Fibroblast of skin of right biceps (primary cell): ENCODE measurements at places on chromosomes 16 and 17.

DNA sequence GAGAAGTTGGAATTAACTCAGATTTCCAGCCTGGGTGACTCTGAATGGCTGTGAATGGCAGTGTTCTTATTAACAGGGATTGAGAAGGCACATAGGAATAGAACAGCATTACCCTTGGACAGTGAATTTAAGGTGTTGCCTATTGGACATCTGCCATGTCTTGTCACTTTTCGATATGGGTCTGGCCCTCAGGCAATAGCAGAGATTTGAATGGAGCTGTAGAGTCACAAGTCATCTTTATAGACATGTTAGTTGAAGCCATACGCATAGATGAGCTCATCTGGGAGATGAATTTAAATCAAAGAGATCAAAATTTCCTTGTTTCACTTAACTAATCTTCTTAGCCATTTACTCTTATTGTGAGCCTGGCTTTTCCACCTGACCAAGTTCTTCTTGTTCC, 14.9 kb upstream of the DHRS11 start:
- no peak for DNase-seq

DNA sequence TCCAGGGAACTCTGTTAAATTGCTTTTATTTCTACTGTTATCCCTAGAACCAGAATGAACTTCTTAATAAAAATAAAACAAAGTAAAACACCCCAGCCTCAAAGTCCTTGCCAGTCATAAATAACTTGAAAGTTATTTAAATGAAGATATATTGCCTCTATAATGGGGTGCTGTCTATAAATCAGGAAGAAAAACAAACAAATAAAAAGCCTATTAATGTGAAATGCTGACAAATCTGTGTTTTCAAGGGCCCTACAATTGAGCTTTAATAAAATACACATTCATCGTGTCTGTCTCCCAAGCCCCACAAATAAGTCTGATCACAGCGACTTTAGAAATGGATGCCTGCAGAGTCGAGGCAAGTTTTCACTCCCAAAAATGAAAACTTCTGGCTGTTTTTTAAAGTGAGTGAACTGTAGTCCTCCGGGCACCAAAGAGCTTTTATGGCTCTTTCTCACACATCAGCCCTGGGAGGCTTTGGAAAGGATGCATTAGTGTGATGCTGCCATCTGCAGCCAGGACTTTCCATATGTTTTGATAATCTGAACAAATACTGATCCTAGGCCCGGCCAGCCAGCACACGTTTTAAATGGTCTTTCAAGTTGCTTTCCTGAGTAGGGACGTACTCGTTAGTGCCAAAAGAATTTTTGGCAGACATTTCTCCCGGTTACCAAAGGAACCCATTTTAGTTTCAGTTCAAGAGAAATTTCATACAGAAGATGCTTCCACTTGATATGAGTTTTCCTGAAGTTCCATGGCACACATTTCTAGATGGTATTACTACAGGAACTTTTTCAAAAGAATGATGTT, 16.3 kb downstream of the NACA2 start:
- peak; percentile 36 for DNase-seq

DNA sequence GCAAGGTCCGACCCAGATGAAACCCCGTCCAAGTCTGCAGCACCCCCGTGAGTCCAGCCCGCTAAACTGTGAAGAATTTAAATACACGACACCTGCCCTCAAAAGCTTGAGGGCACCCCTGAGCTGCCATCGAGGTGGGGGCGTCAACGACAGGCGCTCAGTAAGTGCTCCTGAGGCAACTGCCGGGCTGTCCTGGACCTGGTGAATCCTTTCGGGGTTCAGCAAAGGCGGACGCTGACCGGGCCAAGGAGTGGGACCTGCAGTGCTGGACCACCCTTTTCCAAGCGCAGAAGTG, 512 bp upstream of the ENDOV start:
- no peak for DNase-seq

- DNase-seq, result no peak
Measured at GRCh38 chr17:38654411-38655398, 20.1 kb downstream of the EPOP start.

DNA sequence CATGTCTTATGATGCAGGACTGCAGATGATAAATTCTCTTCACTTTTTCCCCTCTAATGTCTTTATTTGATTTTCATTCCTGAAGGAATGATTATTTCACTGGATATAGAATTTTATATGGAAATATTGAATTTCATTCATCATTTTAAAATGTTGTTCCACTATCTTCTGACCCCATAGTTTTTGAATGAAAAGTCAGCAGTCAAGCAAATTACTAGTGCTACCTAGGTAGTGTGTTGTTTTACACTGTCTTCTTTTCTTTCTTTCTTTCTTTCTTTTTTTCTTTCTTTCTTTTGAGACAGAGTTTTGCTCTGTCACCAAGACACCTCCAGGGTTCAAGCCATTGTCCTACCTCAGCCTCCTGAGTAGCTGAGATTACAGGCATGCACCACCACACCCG, 76.9 kb downstream of the WSB1 start:
- no peak for DNase-seq

- peak; percentile 64 for DNase-seq
Measured at GRCh38 chr17:44203731-44204440, 4.2 kb upstream of the ATXN7L3 start.

DNA sequence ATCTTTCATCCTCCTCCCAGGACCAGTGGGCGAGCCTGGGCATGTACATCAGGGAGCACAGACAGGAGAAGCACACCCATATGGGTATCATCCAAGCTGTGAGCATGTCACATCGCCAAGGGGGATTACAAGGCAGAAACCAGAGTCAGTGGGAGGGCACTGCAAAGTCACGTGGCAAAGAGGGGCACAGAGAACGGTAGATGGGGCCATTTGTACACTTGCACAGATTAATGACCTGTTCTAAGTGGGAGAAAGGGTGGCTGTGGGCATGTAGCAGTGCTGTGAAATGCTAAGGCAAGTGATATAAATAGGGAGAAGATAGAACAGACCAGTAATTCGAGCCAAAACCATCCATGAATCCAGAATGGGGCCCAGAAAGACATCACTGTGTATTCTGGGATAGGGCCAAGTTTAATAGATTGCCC, 265.0 kb downstream of the CPPED1 start:
- peak; percentile 36 for DNase-seq

- no peak for DNase-seq
Measured at GRCh38 chr17:40072040-40072734, 9.4 kb downstream of the THRA start.
